NCI-H774 (cell line): ENCODE measurements at places on chromosomes 4 and X.

DNA sequence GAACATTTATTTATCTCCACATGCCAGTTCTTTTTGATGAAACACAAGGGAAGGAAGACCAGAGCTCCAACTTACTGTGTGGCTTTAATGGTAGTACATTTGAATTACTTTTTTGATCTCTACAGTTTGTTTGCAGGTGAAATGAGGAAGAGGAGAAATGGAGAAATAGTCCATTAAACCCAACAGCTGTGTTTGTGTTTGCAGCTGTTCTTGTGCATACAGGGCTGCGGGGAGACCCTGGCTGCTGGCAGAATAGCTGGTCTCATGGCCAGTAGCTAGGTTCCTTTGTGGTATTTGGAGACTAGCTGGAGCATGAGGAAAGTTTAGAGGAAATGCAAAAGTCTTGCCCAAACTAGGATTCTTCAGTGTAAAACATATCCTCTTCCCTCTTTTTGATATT lies 374.8 kb downstream of the GPAT3 start:
- DNase-seq, result no peak

DNA sequence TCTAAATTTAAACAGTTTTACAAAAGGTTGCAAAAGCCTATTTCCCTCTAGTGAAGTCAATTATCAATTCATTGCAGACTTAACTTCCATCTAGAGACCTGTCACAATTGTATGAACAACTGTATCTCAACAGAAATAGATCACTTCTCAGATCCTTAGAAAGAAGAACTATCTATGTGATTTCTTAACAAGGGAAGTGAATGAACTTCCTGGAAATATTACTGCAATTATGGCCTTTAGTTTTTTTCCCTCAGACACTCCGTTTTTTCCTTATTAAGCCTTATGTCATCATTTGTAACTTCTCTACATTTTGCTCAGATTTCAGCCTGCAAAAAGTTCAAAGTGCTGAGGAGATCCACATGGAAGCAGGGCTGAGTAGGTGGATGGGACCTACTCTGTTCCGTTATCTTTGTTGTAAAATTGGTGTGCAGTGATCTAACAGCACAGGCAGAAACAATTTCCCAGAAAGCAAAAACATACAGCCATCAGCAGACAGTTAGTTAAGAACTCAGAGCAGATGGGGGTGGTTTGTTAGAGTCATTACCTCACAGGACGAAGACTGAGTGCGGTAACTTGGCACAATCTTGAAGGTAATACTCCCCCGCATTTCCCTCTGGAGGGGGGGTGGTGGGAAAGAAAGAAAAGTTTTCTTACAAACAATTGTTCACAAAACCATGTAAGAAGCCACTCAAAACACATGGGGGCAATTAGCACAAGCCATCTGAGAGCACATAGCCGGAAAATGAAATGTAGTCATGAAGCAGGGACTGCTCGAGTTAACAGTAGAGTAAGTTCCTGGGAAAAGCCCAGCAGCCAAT lies 112.3 kb downstream of the NYX start:
- no peak for DNase-seq

- DNase-seq, result no peak
Observed at GRCh38 chr4:139872274-139872673, 206.7 kb downstream of the MGST2 start.

DNA sequence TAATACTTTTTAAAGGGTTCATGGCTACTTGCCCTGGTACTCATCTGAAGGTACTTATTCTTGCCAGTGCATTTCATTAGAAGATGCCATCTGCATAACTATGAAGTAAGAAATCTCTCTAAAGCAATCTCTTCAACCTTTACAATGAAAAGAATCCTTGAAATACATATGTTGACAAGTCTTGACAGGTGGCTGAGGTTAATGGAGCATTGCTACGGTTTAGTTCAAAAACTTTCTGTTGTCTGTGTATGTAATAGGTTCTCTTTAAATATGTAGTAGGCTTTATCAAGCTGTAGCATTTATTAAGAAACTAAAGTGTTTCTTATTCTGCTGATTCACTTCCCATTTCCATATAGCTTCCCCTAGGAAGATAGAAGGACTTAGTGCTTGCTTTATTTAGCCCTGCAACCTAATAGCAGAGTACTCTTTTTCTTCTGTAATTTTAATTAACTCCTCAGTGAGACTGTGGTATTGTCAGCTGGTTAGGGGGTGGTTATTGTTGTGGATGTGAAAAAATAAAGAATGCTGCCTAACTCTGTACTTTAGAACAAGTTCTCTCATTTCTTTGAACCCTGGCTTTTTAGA lies 39.3 kb downstream of the SLAIN2 start:
- DNase-seq, result no peak

GRCh38 chrX:114047558-114047957 lies 536.3 kb upstream of the HTR2C start:
- DNase-seq, result no peak

- no peak for DNase-seq
Observed at GRCh38 chrX:17519358-17519757, 144.4 kb downstream of the NHS start.

DNA sequence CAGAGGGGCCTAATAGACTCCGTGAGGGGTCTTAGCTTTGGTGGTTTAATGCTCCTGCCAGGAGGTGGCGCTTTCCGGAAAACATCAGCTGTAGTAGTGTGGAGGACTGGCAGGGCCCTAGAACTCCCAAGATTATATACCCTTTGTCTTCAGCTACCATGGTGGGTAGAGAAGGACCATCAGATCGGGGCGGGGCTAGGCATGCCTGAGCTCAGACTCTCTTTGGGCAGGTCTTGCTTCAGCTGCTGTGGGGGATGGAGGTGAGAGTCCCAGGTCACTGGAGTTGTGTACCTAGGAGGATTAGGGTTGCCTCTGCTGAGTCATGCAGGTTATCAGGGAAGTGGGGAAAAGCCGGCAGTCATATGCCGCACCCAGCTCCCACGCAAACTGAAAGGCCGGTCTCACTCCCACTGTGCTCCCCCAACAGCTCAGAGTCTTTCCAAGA lies 63.0 kb upstream of the AGA start:
- DNase-seq, result no peak

DNA sequence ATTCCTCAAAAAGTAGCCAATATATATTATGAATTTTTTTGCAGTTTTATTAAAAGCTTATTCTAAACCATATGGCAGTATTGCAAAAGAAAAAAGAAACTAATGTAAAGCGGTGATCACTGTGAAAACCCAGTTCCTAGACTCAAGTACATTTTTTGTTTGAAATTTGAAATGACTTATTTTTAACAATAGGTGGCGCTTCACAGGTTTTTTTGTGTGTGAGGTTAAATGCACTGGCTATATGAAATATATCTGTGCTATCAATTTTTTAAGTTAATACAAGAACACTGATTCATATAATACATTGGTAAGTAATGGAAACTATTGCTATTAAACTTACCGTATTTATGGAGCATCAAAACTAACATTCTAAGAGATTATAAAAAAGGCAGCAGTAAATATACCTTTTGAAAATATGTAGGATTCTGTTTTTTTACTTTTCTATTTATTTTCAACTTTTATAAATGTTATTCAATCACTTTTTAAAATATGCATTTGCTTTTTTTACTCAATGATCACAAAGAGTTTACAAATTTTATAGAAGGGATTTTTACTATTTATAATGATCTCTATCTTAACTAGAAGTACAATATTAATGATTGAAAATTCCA lies 5.6 kb upstream of the SPRY1 start:
- no peak for DNase-seq

GRCh38 chr4:94127707-94128328 lies 79.8 kb upstream of the SMARCAD1 start:
- no peak for DNase-seq

- no peak for DNase-seq
Observed at GRCh38 chr4:27123123-27123768, 262.6 kb downstream of the STIM2 start.

GRCh38 chr4:173516621-173517524 lies 13.2 kb downstream of the HAND2 start:
- no peak for DNase-seq

GRCh38 chrX:153938226-153938786 lies 3.5 kb upstream of the NAA10 start:
- no peak for DNase-seq
